Stimulated activated CD4-positive, alpha-beta T cell treated with anti-CD3 and anti-CD28 coated beads, Interleukin-15, amount 100 ng/mL, for 1 hour (primary cell): ENCODE measurements at places on chromosomes 7 and 10.

DNA sequence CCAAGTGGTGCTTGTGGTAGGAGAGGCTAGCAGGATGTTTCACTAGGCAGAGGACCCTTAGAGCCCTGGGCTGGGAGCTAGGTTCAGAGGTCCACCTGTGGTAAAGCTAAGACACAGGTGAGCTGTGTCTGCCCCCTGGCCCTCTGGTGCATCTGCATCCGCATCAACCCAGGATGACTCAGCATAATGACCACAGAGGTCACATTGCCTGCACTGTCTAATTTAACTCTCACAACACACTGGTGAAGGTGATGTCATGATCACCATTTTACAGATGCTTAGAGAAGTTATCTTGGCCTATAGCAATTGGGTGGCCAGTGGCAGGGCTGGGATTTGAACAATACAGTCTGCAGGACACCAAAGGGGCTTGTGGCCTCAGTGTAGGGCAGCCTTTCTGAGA is 33.1 kb downstream of the HABP2 start:
- no peak for DNase-seq

DNA sequence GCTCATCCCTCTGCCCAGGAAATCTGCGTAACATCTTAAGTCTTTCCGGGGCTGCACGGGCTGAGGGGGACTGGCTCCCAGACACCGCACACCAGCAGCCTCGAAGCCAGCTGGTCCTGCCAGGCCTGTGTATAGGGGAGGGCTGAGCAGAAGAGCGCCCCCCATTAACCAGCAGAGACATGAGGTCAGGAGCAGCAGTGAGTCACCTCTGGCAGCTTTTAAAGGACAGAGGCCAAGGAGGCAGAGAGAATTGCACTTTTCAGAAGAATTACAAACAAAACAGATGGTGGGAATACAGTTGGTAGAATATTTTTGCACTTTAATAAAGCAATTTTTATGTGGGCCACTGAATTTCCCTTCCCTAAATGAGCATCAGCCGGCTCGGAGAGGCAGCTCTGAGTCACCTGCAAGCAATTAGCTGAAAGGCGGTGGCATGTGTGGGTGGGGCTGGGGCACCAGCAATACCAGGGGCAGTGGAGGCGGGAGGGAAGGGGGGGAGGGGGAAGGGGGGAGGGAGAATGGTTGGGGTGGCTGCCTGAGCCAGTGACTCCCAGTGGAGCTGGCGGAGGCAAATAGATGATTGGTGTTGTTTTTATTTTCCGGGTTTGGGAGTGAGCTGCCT is 39.1 kb downstream of the GOLGA7B start:
- no peak for DNase-seq

GRCh38 chr10:111598433-111599059 is 521.7 kb downstream of the ADRA2A start:
- no peak for DNase-seq

- DNase-seq, result no peak
Measured at GRCh38 chr7:122442929-122443328, 138.4 kb upstream of the FEZF1 start.

DNA sequence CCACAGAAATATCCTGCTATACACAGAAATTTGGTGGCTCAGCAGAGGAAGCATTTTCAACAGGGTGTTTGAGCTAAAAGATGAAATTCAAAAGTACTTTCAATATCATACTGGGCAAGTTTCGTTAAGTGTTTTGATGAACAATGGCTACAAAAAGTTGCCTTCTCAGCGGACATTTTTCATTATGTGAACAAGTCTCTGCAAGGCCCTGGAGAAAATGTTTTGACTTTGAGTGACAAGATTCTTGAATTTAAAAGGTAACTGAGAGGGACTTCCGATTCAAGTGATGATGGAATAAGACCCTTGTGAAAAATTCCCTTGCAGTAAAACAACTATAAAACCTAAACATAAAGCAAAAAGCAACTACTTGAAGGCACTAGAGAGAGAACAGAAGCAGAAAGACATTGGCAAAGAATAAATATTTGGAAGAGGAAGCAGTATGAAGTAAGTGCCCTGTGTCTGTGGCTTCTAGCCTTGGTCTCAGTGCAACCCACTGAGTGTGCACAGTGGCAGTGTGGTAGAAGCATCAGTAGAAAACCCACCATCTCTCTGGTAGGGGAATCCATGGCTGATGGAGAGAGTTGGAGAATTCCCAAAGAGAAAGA is 62.5 kb upstream of the NAMPT start:
- no peak for DNase-seq

DNA sequence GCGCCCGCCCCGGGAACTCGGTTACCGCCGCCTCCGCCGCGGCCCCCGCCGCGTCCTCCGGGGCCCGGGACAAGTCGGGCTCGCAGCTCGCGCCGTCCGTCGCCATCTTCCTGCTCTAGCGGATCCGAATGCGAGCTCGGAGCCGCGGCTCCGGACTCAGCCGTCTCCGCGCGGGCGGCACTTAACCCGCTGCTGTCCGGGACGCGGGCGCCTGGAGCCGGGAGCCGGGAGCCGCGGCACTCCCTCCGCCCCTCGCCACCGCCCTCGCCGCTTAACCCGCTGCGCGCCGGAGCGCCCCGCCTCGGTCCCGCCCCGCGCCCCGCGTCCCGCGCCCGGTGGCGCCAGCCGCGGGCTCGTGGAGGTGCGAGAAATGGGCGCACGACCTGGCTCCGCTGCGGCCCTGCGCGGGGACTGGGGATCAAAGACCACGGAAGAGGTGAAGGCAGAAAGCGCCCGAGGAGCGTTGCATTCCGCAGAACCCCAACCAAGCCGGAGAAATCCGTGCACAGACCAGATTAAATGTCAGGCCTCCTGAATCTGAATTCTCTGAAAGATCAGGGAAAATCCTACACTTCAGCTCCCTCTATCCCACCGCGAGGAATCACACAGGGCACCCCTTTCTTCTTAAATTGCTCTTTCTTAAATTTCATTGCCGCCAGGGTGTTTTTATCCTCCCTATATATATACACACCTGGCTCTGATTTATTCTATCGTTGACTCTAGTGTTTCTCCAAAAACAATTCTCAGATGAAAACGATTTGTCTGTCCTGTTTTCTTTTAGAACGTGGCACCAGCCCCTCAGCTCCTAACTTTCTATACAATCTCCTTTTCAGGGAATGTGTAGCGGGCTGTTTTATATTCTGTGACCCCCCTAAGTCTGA is at the start of gene CTTNBP2:
Gene CTTNBP2 (minus strand): TSS at position 132 of the 881 bp plus-strand sequence. CDS start 26 bp downstream, at position 106.
- DNase-seq, result no peak

DNA sequence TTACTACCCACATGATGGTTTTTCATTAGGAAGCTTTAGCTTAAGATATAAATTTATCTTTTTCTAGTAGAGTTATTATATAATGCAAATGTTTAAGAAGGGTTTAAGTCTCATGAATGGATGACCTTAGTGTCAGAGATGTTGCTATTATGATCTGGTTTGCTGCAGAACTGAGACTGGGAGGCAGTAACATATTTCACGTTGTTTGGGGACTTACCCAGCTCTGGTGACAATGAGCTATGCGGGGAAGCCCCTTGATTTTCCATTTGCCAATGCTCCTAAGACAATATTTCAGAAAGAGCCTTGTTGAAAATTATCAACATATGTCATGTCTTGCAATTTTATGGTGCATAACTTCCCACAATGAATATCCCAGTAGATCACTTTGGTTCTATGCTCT is 754.6 kb downstream of the REEP3 start:
- DNase-seq, result no peak

DNA sequence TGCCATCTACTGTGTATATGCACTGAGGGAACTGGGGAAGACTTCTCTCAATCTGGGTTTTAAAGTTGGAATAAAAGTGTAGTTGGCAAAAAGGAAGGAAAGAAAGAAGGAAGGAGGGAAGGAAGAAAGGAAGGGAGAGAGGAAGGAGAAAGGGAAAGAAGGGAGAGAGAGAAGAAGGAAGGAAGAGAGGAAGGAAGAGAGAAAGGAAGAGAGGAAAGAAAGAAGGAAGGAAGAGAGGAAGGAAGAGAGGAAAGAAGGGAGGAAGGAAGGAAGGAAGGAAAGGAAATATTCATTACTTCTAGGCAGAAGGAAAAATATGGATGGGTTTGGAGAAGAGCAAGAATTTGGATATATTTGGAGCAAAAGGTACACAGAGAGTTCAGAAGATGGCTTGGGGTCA is 343.6 kb upstream of the AUTS2 start:
- DNase-seq, result no peak

DNA sequence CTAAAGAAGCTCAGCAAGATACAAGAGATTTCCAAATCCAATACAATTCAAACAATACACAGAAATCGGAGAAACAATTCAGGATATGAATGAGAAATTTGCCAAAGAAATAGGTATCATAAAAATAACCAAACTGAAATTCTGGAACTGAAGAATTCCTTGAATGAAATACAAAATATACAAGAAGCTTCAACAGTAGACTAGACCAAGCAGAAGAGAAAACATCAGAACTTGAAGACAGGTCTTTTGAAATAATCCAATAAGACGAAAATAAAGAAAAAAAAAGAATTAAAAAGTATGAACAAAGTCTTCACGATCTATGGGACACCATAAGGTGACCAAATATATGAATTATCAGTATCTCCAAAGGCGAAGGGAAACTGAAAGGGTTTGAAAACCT is 2.8 kb upstream of the IFIT2 start:
- no peak for DNase-seq

- no peak for DNase-seq
Measured at GRCh38 chr7:132895231-132895630, 186.7 kb downstream of the CHCHD3 start.

- no peak for DNase-seq
Measured at GRCh38 chr10:49690698-49691356, 11.4 kb downstream of the C10orf53 start.

GRCh38 chr10:26960308-26960707 is 99.5 kb upstream of the ABI1 start:
- no peak for DNase-seq

DNA sequence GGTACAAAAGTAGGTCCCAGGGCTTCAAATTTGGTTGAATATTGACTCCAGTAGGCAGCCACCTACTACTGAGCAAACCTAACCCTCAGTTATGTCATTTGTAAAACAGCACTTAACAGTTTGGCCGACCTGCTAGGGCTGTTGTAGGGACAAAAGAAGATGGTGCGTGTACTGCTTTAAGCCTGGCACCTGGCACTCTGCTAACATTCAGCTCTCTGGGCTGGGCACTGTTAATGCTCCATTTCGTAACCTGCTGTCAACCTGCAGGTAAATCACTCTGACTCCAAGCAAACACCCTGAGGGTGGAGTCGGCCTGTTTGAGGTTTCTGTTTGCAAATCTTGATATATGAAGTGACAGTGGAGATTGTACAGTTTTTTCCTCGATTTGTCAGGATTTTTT is 7.2 kb downstream of the ZKSCAN1 start:
- no peak for DNase-seq

- DNase-seq, result no peak
Measured at GRCh38 chr10:78254013-78254412, 220.3 kb downstream of the RPS24 start.

DNA sequence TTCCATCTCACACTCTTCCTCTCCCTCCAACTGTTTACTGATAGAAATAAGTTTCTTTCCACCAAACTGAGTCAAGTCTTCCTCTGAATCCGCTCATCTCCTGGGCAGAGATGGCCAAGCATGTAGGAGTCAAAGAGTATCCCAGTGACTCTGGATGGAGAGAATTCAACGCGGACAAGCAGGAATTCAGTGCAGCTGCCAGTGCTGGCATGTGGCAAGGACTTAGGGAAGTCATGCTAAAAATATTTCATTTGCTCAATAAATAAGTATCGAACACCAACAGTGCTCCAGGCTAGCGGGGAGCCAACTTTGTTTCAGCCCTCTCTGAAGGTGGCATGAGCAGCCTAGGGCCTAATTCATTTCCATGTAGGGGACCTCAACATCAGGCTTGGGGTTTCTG is 351.6 kb upstream of the ZMIZ1 start:
- DNase-seq, result no peak

DNA sequence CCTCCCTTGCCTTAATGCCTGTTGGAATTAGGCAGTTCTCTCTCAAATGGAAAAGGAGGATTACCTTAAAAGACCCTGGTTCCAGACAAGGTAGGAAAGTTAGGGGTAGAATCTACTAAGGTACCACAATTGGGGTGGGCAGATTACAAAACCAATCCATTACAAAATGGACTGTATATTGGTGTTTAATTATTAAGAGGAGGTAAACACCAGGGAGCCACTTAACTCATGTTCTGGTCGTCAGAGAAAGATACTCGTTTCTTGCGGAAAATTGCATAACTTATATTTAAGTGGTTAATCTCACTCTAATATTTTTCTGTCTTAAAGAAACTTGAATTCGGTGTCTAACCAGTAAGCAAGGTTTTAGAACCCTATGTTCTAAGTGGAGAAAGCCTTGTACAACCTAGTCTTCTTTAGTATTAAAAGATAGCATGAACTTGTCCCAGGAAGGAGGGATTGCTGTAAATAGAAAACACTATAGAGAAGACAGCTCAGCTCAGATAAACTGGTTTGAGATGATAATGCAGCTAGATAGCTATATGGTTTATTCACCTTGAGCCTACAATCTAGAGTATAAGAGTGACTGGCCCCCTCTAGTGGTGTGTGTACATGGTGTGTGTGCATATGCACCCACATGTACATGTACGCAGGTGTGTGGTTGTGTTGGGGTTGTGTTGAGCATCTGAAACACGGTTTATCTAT is 58.0 kb upstream of the STRIP2 start:
- DNase-seq, result no peak

GRCh38 chr7:85119934-85120333 is 66.9 kb downstream of the SEMA3D start:
- DNase-seq, result no peak

DNA sequence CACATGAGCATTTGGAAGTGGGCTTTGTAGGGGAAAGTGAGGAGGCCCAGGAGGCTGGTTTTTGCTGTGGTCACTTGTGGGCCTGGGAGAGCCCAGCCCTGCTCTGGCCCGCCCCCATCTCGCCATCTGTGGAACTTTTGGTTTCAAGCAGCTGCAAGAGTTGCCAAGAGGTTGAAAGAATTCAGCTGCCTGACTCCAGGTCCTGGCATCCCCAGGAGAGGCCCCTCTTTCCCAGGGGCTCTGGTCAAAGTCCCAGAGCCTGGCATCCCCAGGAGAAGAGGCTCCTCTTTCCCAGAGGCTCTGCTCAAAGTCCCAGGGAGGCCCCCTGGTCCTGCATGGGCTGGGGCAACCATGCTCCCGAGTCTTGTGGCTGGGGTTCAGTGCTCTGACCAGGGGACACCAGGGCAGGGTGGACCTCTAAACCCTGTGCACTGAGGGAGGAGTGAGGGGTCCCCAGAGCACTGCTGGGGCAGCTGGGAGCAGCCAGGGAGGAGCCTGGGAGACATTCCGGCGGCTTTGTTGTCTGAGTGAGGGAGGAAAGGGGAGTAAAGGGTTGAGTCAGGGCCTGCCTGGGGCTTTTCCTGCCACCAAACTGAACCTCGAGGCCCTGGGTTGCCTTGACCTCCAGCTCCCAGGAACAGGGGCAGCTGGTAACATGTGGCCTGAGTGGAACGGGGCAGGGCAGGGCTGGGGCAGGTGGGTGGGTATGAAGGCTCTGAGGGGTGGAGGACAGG is 27.7 kb upstream of the CSGALNACT2 start:
- no peak for DNase-seq

- DNase-seq, result peak; percentile 77
Measured at GRCh38 chr7:1176891-1177373, 16.9 kb upstream of the ZFAND2A start.
